ENCODE measurements at places on chromosomes 1 and 21.

GRCh38 chr1:53984726-53985125 lies 33.3 kb downstream of the LDLRAD1 start:
- no peak for DNase-seq

- no peak for DNase-seq
These were observed 167.4 kb downstream of the PRDM16 start for GRCh38 chr1:3236361-3236760.

DNA sequence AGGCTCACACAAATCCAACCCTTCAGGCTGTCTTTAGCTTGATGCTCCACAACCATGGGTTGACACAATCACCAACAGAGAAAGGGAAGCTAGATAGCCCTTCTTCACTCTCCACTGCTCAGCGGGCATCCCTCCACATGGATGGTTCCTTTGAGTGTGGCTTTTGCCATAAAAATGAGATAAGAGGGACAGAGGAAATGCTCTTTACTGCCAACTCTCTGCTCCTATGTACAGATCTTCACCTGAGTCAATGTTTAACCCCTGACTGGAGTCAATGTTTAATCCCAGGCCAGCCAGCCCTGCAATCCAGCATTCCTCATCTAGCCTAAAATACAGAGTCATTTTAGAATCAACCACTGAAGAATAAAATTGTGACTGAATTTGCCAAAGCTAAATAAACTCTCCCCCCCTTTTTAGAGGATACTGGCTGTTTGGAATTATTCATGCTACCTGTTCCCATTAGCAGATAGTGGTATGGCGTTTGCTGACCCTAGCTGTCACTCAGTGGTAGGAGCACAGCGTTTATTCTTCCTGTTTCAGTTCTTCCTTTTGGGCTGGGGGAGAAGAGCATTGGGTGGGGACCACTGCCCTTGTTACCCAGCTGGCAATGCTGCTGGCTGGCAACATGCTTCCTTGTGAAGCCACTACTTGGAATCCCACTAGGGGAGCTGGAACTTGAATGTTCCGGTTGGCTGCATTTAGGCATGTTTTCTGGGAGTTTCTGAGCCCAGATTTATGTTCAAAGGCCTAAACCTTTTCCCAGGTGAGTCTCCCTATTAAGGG lies 5.2 kb upstream of the PIGR start:
- DNase-seq = no peak

- DNase-seq = no peak
These were observed 102.9 kb downstream of the EPB41 start for GRCh38 chr1:29017235-29017634.

- no peak for DNase-seq
These were observed 528.2 kb downstream of the SMYD3 start for GRCh38 chr1:245978915-245979314.

DNA sequence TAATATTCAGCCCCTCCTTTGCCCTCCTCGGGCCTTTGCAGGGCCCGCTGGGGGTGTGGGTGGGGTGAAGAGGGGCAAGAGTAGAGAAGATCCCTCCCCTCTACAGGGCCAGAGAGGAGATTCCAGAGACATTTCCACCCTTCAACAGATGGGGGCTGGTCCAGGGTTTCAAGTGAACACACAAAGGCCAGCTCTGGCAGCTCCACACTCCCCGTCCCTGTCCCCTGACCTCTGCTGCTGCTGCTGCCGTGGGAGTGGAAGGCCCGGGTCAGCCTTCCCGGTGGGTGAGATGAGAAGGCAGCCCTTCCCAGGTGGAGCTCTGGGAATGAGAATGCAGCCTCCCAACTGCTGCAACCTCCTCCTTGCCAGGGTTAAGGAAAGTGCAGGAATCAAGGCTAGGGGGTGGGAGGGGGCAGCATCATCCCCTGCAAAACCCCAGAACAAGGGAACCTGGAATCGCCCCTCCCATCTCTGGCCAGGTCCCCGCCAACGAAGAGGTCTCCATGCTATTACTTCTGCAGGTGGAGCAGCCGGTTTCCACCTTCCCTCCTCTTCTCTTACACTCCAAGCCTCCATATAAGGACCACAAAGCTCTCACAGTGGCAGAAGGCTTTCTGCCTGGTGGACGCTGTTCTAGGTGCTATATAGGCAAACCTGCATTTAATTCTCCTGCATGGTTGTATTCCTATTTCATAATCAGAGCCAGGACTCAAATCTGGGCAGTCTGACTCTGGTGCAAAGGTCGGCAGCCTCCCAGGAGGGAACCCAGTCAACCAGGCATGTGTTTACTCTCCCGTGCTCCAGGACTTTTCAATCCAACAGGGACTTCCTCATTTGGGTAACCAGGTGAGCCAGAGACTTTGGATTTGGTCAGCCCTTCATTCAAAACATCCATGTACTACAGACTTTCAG lies 22.9 kb upstream of the ARHGEF10L start:
- no peak for DNase-seq

- no peak for DNase-seq
These were observed 9.7 kb downstream of the CA6 start for GRCh38 chr1:8955406-8955805.

GRCh38 chr1:114462341-114462740 lies 48.7 kb downstream of the TRIM33 start:
- no peak for DNase-seq

GRCh38 chr1:26616881-26617280 lies 78.9 kb upstream of the ARID1A start:
- DNase-seq = no peak

DNA sequence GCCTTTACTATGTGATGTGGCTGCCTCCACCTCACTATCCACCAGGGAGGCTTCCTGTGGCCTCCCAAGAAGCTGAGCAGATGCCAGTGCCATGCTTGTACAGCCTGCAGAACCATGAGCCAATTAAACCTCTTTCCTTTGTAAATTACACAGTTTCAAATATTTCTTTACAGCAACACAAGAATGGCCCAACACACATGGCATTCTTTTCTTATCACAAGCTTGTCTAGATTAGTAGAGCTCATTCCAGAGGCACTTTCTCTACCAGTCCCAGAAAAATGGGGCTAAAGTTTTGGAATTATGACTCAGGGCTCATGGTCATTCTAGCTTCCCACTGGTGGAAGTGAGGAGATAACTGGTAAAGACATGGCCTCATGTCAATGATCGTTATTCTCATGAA lies 655.2 kb downstream of the LMO4 start:
- no peak for DNase-seq

- DNase-seq = no peak
These were observed 72.5 kb downstream of the OBSCN start for GRCh38 chr1:228280106-228280901.

- DNase-seq = no peak
These were observed 269.3 kb downstream of the RPS6KC1 start for GRCh38 chr1:213320191-213320870.

- DNase-seq = no peak
These were observed 277.1 kb downstream of the AKT3 start for GRCh38 chr1:243572940-243573339.

DNA sequence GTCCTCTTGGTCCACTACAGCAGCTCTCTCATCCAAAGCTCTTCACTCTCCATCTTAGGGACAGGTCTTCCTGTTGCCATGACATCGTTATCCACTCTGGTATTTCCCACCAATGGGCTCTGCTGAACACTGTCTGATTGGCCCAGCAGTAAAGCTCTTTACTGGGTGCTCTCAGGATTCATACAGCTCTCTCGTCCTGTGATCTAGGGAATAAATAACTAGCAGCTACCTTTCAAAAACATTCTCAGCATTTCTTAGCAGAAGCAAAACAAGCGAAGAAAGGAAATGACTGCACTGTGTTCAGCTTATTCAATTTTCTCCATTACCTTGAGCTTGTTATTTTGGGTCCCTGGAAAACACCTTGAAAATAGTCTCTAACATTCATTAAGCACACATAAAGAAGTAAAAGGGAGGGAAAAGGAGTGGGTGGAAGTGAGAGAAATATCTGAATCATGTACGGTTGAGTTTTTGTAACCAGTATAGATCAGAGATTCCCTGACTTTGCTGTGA lies 163.4 kb upstream of the SGIP1 start:
- DNase-seq = no peak

DNA sequence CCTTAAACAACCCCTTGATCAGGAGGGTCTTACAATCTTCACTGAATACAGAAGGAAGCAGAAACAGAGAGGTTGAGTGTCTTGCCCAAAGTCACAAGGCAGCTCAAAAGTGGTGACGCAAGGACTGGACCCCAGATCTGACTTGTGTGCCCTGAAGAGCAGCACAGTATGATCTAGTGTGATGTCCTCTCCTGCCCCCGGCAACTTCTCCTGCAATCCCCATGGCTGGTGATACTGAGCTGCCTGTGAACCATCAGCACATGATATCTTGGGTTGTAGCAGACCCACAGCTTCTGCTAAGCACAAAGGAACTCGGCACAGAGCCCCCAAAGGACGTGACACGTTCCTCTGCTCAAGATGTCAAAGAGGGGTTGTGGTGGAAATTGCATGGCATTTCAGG lies 51.2 kb upstream of the EDN2 start:
- DNase-seq = no peak

DNA sequence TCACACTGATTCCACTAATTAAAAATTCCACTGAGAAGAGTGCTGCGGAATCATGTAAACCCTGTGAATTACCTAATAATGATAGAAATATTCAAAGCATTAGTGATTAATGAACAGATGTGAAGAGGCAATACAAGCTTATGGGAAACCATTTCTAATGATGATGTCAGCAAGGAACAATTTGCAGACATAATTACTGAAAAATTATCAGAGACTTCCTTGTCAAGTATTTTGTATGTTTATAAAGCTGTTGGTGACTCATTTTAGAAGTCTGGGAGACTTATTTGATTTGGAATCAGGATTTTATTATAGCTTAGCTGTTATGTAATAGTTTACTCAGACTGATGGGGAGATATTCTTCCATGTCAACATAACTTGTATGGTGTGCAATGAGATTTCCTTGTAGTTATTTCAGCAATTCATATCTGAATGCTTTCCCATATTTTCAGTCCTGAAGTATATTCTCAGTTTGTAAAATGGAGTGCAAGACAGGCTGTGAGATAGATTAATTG lies 135.5 kb downstream of the TGFB2 start:
- DNase-seq = no peak

GRCh38 chr1:173554541-173555250 lies 48.2 kb downstream of the SLC9C2 start:
- DNase-seq = no peak

GRCh38 chr1:2482588-2482987 lies 6.5 kb downstream of the PLCH2 start:
- DNase-seq = no peak

DNA sequence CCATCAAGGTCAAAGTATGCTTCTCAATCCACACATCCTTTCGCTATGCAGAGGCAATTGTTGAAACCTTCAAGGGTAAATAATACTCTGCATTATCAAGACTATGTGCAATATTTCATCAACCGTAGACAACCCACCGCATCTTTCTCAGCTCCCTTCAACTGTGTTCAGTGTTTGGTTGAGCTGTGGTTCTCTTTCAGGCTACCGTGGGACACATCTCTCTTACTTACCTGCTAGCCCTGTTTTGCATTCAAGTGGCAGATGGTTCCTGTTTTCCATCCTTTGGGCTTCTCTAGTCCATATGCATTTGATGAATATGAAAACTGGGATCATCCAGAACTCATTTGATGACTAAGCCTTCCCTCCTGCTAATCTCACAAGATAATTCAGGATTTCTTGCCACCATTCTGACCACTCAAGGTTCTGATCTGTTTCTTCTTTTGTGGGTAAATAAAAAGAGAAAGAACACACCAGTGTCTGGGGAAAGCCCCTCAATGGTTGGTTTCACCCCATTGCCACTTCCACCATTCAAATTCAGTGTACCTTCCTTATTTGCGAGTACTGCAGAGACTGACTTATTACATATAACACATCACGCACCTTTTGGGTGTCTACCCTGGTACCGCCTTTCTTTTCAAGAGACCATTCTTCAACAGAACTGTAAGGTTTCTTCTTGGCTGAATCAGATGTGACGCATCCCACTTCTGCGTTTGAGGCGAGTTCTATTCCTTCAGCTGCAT lies 61.7 kb downstream of the BACE2 start:
- DNase-seq = no peak

DNA sequence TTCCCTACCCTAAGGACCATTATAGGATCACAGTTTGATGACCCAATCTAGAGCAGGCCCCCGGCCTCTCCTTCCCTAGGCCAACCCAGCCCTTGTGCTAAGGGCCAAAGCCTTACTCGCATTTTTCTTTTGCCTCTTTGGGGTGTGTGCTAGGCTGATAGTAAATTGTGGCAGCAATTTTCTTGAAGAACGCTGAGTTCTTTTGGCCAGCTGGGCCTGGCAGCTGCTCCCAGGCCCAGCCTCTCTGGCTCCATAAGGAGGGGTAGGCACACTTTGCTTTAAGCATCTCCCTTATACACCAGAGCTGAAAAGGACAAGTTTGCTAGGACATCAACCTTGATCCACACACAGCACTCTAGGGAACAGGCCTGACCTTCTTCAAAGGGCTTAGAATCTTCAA lies 4.2 kb downstream of the OLFML2B start:
- no peak for DNase-seq

DNA sequence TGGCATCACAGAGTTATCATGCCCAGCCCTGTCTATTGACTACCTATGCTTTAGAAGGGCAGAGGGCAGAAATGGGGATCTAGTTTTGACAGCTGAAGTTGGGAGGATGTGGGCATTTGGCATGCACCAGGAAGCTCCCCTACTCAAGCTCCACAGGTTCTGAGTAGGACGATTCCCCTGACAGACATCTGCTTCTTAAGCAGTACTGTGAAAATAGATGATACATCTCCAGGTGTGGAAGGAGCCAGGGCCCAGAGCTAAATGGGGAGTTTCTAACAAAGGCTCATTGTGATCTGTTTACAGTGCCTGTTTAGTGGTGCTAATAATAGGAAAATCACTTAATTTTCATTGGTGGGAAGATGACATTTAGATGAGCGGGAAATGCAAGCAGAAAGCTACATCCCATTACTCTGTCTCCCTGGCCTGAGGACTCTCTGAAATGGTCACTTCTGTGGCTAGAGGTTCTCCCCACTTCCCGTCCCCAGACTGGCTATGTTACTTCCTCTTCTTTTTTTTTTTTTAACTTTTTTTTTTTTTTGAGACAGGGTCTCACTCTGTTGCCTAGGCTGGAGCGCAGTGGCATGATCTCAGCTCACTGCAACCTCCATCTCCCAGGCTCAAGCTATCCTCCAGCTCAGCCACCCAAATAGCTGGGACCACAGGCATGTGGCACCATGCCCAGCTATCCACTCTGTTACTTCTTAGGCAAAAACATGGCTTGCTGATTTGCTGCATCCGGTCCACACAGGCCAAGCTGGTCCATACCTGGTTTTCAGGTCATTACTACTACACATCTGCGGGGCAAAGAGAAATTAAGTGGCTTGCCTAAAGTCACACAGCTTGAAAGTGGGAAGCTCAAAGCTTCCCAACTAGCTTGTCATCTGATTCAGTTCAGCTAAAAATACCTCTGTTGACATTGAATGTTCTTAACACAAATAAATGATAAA lies 23.2 kb upstream of the CNIH3 start:
- DNase-seq = no peak
